ENCODE measurements at places on chromosomes 6 and 20.

- DNase-seq = no peak
These were observed 113.3 kb upstream of the ASF1A start for GRCh38 chr6:118780668-118781067.

DNA sequence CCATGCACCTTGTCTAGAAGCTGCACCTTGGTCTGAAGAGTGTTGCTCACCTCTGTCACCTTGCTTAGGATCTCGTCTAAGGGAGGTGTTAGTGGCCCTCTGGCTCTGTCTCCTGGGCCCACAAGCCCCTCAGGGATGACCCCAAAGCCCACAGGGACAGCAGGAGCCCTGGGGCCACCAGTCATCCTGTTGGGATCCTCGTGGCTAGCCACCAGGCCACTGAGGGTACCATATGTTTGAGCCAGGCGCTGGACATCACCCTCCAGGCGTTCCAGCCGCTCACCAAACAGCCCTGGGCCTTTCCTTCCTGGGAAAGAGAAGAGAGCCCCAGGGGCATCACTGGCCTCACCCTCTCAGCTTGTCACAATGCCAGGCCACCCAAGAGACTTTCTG lies 3.9 kb downstream of the EMILIN3 start:
- DNase-seq = no peak

DNA sequence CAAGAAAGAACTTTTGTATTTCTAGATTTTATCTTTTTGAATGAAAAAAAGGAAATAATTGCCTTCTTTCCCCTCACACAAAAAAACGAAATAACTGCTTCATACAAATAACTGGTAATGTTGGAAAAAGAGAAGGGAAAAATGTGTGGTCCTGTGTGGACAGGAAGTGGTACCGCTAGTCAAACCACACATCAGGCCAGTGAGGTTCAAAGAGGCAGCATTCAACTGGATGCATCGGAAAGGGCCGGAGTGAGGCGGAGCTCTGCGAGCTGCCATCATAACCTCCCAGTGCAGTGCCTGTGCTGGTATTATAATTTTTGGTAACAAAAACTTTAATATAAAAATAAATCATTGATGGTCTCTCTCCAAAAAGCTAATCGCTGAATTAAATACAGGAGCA lies 111.2 kb downstream of the IRF4 start:
- no peak for DNase-seq

GRCh38 chr6:24401458-24401857 lies 1.3 kb upstream of the MRS2 start:
- no peak for DNase-seq

- no peak for DNase-seq
These were observed 50.9 kb upstream of the TAB2 start for GRCh38 chr6:149266659-149267058.

DNA sequence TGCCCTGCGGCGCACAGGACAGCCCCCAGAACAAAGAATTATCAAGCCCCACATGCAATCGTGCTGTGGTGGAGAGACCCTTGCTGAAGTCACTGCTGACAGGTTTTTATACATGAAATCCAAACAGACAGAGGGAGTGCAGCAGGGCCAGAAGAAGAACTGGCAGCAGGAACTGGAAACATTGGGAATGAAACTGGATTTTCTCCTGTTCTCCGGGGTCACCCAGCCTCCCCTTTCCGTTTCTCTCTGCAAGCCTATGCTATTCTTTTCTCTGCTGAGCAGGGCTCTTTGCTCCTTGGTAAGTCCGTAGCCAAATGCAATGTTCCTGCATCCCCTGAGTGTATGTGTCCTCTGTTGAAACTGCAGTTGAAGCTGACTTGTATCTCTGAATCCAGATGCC lies 63.5 kb upstream of the QKI start:
- DNase-seq = no peak

GRCh38 chr6:146814148-146814750 lies 215.5 kb downstream of the ADGB start:
- DNase-seq = no peak

GRCh38 chr20:7375905-7376304 lies 564.4 kb downstream of the HAO1 start:
- no peak for DNase-seq

GRCh38 chr6:135426833-135427232 lies 70.7 kb downstream of the AHI1 start:
- no peak for DNase-seq

DNA sequence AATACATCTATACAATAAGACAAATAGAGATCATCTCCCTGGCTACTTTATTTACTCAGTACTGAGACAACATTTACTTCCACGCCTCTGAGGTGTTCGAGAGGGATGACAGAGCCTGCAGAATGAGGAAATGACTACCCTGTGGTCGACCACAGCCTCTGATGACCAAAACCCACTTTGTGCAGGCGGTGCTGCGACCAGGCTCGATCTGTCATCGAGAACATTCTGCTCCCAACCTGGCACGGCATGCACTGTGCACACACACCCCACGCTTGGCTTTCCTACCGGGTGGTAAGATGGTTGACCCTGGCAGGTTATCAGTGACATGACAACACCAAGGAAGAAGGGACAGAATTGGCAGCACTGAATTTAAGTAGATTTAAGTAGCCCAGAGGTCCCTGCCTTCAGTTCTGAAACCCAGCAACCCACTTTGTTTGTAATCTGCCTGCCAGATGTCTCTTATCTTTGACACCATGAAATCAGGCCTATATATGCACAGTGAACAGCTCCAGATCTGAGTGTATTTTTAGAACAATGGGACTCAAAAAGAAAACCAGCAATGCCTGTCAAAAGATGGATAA lies 42.6 kb downstream of the TTI1 start:
- peak; percentile 76 for DNase-seq

- no peak for DNase-seq
These were observed 83.9 kb upstream of the AFDN start for GRCh38 chr6:167742719-167743303.

DNA sequence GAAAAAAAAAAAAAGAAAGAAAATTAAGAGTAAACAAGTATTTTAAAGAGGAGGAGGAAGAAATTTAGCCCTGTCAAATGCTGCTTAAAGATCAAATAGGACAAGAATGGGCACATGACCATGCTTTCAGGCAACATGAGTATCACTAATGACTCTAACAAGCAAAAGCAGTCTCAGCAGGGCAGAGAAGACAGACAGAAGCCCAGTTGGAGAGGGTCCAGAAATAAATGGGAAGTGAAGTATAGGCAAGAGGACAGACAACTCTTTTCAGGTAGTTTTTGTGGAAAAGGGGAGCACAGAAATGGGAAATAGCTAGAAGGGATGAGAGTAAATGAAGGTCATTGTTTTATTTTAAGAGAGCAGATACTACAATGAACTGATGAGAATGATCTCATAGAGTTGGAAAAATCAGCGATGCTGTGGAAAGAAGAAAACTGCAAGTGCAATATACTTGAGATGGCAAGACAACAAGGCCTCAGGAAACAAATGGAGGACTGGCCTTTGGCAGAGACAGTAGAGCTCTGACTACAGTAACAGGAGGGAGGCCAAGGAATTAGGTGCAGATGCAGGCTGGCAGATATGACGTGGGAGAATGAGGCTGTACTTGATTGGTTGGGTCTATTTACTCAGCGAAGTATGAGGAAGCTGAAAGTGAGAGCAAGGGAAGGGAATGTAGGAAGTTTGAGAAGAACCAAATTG lies 40.3 kb downstream of the KIF6 start:
- no peak for DNase-seq

DNA sequence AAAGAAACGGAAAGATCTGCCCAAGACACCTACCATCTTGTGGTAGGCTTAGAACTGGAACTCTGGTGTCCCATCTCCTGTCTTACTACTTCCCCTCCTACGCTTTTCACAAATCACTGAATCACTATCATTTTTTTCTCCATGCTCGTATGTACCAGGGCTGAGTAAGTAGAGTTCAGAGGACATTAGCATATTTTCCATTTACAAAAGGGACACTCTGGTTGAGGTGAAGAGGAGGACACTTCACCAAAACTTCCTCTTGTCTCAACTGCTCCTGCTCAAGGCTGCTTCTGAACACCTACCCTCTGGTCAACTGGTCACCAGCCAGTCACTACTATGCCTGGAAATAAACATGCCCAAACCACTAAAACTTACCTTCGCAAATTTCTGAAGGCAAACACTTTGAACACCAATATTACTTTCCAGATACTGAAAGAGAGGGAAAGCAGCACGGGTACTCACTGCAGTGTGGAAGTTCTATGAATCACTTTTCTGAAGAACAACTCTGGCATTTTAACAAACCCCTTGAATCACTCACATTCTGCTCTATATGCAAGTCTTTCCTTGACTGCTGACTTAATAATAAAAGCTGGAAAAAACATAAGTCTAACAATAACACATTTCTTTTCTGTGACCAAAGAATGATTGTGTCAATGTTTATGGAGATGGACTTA lies 123.3 kb downstream of the INSM1 start:
- peak; percentile 53 for DNase-seq

DNA sequence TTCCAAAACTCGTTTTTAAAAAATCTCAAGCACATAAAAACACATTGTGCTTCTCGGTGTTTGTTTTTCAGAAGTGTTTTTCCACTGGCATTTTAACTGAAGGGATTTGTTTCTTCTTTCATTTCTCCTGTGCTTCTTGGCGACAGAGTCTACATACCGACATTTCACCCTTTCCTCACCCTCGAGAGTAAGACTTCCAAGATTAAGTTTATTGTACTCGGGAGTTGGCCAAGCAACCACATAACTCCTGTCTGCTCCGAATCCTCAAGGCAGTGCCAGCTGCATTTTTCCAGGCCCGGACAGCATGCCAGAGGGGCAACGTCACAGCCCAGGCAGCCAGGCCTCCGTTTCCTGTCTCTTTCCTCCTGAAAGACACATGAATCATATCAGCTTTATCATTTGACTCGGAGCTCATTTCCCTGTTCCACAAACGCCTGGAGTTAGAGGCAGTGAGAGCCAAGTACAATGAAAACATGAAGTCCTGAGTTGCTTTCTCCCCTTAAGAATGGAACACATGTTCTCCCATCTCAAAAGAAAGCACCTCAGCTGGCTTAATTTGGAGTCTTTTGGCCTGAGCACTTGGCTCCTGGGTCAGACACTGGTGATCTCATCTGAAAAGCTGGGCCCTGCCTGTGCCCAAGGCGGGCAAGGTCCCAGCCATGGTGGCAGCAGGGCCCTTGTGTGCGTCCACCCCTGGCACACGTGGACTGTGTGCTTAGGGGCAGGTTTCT lies 23.2 kb upstream of the FAM50B start:
- no peak for DNase-seq

- DNase-seq = no peak
These were observed 391.1 kb downstream of the BTBD9 start for GRCh38 chr6:38248500-38249234.

DNA sequence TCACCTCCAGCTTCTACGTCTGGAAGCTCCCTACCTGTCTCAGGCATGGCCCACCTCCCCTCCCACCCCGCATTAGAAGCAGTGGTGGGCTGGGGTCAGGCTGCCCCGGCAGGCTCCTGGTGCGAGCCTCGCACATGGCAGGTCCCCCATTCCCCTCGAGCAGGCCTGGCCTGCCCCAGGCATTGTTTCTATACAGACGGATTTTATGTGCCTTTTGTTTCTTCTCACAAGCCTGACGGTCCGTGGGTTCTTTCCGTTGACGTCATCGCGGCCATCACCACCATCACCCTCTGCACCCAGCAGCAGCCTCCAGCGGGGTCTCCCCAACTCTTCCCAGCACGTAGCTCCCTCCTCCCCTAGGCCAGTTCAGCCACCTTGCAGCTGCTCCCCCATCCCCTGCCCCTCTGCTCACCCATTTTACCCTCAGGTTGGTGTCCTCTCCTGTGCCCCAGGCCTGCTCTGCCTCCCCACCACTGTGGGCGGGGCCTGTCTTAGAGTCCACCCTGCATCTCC lies 4.6 kb downstream of the CST7 start:
- no peak for DNase-seq

GRCh38 chr6:15340775-15341174 lies 94.9 kb downstream of the JARID2 start:
- no peak for DNase-seq

DNA sequence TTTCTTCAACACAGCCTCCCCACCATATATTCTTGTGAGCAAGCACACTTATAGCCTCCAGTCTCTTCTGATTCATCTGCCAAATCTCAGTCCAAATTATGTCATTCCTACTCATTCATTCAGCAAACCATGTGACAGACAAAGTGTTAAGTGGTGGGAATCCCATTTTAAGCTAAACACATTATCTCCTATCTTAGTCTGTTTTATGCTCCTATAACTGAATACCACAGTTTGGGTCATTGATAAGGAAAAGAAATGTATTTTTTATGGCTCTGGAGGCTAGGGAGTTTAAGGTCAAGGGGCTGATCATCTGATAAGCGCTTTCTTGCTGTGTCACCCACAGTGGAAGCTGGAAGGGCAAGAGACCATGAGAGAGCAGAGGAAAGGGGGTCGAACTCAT lies 23.9 kb upstream of the SMIM13 start:
- no peak for DNase-seq

DNA sequence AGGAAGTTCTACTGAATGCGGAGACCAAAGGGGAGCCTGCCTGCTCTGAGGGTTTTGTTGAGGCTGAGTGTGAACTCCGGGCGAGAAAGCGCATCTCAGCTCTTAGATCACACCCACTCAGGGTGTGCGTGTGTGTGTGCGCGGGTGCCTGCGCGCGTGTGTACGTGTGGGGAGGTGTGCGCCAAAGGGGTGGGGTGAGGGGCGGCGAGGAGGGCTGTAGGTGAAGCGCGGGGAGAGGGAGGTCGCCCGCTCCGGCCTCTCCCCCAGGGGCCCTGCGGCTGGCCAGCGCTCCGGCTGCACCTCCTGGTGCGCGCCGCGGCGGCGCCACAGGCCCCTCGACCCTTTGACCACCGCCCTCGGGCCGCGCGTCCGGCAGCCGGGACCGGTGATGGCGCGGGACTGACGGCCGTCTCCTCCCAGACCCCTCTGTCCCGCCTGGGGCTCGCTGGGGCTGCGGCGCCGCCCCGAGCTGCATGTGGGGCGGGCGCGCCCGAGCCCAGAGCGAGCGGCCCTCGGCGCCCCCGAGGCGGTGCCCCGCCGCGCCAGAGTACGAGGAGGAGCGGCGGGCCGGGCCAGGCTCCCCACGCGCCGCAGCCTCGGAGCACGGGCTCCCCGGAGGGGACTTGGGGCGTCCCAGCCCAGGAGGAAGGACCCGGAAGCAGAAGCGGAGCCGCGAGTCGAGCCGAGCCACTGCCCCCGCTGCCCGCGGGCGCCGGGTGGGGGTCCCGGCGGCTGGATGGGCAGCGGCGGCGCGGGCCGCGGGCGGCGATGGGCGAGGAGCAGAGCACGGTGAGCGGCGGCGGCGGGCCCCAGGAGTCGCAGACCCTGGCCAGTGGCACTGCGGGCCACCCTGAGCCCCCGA lies at the start of gene RNF217:
Gene RNF217 (plus strand): TSS at position 661 of the 862 bp plus-strand sequence. CDS start 108 bp downstream, at position 769.
- DNase-seq = peak; percentile 3

DNA sequence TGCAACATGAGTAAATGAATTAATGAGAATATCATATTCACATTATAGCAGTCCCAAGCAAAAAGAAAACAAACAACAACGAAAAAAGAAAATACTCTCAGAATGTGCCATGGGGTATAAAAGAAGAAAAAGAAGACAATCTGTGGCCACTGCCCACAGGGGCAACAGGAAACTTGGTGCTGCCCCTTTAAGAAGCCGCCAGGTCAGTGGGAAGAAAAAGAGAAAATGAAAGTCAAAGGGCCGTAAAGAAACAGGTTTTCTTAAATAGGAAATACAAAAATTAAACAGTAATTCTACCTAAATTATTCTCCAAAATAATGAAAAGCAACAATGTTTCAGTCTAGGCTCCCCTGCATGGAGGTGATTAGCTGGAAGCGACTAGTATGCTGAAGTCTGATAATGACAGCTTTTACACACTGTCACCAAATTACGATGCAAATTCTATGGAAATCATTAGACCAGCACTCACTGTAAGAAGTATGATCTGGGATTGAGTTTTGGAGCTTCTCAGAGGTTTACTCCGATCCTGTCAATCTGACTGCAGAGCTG lies 23.6 kb downstream of the GMDS start:
- DNase-seq = no peak
